Activated CD4-positive, CD25-positive, alpha-beta regulatory T cell treated with anti-CD3 and anti-CD28 coated beads, Interleukin-2, amount 50 U/mL, for 24 hours (primary cell): ENCODE measurements at places on chromosomes 6 and 20.

GRCh38 chr20:62476056-62476838 is 452 bp upstream of the GATA5 start:
- ATAC-seq = no peak

- no peak for ATAC-seq
These were observed 460.4 kb upstream of the SOX4 start for GRCh38 chr6:21132856-21133838.

- no peak for ATAC-seq
These were observed 740 bp downstream of the NELFCD start for GRCh38 chr20:58981628-58982364.

DNA sequence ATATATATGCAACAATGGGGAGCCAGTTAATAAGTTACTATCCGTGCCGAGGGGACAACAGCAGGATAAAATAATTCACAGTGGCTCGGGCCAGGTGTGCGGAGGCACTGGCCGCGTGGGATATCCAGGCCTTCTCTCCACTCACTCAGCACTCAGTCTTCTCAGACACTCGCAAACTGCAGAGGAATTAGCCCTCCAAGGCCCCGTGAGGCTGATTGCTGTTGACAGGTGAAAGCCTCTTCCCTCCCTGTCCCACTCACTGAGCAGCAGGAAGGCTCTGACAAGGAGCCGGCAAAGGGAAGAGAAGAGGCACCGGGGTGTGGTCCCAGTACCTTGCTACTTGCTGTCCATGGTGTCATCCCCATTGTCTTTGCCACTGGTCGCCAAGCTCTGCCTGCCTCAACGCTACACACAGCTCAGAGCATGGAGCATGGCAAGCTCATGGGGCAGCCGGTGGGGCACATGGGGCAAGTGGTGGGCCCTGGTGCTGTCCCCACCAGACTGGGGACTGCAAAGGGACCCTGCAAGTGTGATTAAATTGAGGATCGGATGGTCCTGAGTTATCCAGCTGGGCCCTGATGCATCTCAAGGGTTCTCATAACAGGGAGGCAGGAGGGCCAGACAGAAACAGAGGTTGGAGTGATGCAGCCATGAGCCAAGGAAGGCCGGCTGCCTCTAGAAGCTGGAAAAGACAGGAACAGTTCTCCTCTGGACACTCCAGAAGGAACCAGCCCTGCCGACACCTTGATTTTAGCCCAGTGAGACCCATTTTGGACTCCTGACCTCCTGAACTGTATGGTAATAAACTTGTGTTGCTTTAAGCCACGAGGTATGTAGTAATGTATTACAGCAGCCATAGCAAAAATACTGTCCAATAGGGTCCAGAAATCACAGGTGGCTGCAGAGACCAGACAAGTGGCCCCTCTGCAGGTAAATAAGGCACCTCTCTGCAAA is 119.7 kb downstream of the PSMB1 start:
- ATAC-seq = no peak

GRCh38 chr6:130432838-130433237 is 67.0 kb downstream of the TMEM200A start:
- no peak for ATAC-seq

DNA sequence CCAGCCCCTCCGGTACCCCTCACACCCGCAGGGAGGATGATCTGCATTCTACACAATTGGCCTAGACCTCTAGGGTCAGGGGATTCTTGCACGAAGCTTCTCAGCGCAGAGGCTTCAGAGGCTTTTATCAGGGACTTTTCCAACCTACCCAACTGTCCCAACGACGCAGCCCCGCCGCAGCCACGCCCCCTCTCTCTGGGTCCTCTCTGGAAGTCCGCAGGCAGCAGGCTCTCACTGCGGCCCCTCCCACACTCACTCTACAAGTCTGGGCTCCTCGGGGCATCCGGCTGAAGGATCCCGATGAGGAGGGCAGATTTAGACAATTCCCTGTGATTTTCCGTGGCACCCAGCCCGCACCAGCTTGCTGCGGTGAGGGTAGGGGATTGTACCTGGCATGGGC is 227.7 kb upstream of the RNF24 start:
- ATAC-seq = no peak

DNA sequence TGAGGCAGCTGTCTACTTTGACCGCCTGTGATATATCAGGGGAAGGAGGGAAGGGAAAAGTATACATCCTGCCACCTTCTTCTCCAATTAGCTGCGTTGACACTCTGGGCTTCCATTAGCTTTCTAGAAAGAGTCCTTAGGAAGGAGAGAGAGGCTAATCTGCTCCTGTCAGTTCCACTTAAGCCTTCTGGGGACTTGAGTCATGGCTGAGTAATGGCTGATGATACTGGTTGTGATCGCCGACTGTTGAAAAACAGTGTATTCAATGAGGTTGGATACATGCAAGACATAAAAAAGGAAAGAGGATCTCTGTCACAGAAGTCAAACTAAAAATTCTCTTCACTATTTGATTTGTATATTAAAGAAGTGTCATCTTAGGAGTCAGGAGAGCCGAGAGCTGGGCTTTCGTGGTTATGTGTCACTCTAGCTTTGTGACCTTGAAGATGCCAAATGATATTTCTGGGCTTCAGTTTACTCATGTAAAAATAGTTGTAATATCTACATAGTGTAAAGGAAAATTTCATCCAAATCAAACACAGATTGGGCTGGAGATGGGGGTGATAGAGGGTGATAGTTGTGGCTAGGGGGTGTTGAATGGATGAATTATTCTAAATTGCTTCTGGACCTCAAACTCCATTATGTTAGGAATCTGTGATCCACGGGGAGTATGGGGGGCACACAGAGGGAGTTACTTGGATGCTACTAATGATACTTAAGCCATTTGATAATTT is 189.0 kb downstream of the UST start:
- no peak for ATAC-seq

DNA sequence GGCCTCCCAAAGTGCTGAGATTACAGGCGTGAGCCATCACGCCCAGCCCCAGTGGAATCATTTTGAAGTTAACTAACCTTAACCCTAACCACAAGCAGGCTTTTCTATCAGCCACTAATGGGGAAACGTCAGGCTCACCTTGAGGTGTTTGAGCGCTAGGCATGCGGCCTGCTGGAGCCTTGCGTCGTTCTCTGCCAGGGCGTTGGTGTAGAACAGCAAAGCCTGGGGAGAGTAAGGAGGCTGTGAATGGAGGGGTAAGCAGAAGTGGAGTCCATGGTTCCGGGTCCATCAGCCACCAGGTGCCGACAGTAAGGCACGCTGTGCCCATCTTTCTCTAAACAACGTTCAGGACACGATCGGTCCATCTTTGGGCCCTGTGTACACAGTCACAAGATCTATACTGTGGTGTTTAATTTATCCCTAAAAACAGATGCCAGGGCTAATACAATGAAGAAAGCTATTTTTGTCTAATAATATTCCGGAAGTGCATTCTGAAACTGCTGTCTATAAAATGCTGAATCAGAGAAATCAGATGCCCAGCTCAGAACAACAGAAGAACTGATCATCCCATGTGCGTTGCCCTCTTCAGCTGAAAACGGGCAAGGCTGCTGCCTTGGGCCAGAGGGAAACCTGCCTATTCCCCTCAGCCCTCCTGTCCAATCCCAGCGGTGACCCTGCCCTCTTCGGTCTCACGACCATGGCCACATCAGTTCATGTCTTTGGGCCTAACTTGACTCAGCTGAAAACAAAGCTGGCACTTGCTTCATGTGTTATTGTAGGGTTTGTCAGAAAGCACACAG is 79.6 kb downstream of the PTPN1 start:
- no peak for ATAC-seq

GRCh38 chr6:10429638-10430427 is 15.0 kb upstream of the TFAP2A start:
- ATAC-seq = no peak

GRCh38 chr6:31907158-31907813 is 5.4 kb upstream of the ZBTB12 start:
- ATAC-seq = no peak

DNA sequence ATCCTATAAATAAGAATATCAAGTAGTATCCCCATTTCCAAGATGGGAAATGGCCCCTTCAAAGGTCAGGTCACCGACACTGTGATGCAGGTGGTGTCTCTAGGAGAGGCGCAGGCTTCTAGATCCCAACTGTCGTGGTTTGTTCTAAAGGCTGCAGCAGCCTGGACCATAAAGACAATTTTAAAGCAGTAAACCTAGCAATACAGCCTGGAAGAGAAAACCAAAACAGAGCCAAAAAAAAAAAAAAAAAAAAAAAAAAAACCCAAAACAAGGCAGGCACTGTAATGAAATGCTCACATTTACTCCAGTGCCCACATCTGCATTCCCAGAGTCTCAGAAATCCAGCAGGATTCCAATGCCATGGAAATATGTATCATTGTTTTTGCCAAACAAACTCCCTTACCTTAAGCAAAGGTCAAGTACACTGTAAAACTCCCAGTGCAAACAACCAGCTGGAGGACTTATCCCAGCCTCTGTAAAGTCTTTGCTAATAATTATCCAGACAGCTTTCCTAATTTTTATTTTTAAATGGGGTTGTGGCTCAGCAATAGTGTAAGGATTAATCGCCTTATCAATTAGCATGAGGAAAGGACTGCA is 98.2 kb downstream of the PSMG4 start:
- ATAC-seq = no peak

DNA sequence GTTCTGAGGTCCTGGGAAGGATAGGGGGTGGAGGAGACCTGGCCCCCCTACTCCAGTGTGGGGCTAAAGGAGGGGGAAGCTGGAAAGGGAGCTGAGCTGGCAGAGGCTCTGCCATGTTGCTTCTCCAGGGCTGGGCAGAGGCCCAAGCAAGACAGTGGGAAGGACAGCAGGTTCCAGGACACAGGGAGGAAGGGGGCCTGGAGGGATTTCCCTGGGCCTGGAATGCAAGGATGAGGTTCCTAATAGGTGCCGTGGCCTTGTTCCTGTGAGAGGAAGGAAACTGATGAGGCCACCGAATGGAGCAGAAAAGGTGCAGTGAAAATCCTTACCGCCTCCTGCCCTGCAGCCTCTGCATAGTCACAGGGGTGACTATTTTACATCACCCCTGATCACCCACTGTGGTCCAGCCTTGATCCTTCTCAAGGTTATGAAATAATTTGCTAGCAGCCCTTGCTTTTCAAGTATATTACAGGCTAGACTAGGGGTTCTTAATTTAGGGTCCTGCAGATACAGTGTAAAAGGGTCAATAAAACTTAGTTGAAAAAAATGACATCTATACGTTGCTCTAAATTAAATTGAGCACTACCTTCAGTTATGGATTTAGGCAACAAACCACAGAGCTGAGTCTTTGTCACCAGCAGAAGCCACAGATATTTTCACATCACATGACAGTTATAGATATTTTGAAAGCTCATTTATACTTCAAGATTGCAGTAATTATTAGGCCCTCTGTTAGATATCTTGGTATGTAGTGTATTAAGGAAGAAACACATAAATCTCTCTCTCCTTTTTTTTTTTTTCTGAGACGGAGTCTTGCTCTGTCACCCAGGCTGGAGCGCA is 45.7 kb upstream of the RNF24 start:
- ATAC-seq = no peak

- no peak for ATAC-seq
These were observed 1.2 kb downstream of the TRAF3IP2 start for GRCh38 chr6:111604259-111605099.

- ATAC-seq = peak; percentile 43
These were observed 39.9 kb downstream of the RPRD1B start for GRCh38 chr20:38073307-38074071.

DNA sequence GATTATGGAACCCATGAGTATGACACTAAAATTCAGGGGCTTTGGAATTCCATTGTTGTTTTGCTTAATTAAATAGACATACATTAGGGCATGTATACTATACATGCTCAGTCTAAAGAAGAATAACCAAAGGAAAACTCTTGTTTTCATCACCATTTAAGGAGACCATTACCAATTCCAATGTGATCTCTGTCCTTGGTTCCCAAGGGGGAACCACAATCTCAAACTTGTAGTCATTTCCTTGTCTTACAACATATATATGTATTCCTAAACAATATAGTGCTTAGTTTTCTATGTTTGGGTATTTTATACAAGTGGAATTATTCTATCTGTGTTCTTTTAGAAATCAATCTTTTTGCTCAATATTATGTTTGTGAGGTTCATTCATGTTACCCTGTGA is 49.2 kb downstream of the IL20RA start:
- ATAC-seq = no peak

- ATAC-seq = no peak
These were observed 21.7 kb downstream of the CSNK2A1 start for GRCh38 chr20:521860-522259.

DNA sequence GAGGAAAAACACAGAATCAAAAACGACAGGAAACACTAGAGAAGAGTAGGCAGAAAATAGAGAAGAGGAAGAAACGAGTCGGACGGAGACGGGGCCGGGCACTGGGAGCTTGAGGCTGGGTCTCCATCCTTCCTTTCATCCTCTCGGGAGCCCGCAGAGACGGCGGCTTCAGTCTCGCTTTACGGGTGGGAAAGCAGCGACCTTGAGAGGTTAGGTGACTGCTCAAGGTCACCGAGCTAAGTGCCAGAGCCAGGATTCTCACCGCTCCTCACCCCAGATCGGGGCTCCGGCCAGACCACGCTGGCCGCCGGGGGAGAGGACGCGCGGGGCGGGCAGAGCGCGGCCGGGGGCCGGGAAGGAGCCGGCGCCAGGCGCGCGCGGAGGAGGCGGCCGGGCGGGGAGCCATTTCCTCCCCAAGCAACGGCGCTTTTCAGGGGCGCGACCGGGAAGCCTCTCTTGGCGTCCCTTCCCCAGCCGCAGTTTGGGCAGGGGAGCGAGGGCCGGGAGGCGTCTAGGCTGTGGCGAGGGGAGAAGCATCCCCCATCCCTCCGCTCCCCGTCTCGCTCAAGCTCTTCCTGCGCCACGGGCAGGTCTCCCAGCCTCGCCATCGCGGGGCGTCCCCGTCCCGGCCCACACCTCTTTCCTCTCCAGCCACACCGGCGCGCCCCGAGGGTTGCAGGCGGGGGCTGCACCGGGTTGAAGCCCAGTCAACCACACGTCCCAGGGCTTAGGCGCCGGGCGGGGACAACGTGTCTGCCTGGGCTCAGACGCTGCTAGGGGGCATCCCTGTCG is 24.1 kb upstream of the MAP3K7 start:
- peak; percentile 60 for ATAC-seq

DNA sequence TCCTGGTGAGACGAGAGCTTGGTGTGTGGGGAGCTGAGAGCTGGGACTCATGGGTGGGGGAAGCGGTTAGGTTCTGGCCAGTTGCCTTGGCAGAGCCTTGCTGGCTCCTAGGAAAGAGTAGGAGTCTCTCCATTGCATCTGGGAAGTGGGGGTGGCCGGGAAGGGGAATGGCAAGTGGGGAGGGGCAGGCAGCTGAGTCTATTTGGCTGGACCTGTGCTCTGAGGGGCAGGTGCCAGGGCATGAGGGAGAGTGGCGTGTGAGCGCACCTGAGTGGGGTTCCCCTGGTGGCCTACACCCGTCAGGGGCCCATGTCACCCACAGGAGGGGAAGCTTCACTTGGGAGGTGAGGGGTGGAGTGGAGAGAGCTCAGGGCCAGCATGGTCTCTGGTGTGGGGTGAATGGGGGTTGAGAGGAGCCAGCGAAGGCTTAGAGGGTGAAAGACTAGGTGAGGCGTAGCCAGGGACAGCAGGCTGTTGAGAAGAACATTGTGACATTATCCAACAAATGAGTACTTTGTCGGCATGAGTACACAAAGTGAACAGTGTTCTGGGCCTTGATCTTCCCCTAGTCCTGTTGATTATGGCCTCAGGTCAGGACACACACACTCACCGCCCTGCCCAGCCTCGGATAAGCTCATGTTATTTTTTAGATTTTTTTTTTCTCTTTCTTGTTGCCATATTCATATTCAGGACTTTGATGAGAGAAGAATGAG is 59.8 kb downstream of the FAM120B start:
- no peak for ATAC-seq

GRCh38 chr6:163637524-163637923 is 223.0 kb downstream of the QKI start:
- no peak for ATAC-seq

GRCh38 chr6:61210549-61210948 is 1075.5 kb downstream of the KHDRBS2 start:
- ATAC-seq = no peak
